Adipocyte (in vitro differentiated cells): ENCODE measurements at places on chromosomes 1 and 21.

DNA sequence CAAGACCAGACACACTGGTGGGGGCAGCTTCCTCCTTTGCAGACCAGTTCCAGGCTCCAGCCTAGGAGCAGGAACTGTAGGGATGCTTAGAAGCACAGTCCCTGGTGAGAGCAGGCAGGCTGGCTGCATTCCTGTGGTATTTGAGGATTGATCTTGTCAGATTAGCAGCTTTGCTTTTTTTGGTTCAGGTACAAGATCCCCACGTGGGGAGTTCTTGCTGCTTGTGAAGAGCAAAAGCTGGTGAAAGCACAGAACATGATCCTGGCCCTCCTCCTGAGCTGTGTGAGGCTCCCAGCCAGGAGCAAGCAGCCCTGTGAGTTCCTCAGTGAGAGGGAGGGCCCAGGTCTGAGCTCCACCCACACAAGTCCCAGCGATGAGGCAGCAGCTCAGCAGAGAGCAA is 75.3 kb upstream of the ARTN start:
- peak; percentile 92 for DNase-seq

DNA sequence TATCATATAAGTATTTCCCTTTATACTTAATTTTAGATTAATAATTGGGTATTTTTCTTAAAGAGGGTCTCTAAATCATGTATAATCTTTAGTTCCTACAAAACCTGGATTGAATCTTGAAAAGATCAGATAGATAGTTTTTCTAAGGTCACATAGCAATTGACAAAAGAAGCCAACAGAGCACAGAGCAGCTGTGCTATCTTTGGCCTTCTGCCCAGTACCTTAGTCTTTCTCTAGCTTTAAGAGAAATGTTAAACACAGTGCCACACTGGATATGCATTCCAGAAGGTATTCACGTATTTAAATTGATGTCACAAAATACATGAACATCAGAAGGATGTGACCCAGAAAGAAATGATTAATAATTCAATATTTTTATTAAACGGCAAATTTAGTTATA is 86.8 kb downstream of the C21orf91 start:
- DNase-seq: peak; percentile 36

DNA sequence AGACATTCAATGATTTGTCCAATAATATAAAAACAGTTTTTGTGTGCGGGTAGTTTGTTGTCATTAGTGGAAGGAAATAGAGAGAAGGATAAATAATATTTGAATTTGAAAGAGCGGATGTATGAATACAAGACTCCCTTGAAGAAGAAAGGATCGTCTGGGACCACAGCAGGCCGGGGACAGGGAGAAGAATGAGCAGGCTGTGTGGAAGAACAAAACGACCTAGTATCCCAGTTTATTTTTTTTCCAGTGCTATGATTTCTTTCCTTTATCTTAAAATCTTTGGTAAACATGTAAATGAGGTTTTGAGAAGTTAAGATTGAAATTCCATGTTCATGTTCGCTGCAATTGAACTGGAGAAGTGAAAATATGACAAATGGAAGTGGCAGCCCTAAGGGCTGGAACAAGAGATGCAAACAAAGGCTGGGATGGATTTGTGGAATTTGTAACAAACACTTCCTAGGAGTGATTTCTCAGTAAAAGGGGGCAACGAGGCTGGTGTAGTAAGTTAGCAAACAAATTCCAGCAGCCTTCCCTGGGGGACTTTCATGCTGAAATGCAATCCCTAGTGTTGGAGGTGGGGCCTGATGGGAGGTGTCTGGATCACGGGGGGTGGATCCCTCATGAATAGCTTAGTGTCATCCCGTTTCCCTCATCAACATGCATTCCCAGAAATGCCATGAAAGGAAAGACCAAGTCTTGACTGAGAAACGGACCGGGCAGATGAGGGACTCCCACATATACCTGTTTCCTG is 10.2 kb upstream of the IFI16 start:
- peak; percentile 87 for DNase-seq

- DNase-seq: no peak
Measured at GRCh38 chr1:40184193-40184592, 23.0 kb downstream of the RLF start.

- no peak for DNase-seq
Measured at GRCh38 chr1:113252166-113252565, 138.1 kb upstream of the MAGI3 start.

GRCh38 chr1:35808450-35809113 is 766 bp downstream of the AGO4 start:
- DNase-seq: peak; percentile 64

DNA sequence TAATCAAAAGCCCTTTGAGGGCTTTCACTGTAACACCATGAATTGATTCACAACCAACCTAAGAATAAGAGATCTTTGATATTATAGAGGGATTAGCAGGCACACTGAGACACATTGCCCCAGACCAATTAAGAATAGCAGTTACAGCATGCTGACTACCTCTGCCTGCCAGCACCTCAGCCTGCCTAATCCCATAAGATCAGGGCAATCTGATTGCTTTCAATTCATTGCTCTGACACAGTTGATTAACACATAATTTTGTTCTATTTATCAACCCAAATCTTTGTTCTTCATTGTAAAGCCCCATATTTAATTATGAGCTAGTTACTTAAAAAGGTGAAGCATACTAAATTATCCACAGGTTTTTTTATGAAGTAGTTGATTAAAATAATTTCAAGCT is 548.8 kb upstream of the ZP4 start:
- no peak for DNase-seq

GRCh38 chr1:8201331-8201861 is 116.5 kb upstream of the SLC45A1 start:
- peak; percentile 37 for DNase-seq

- DNase-seq: no peak
Measured at GRCh38 chr1:153627715-153628626, at the start of gene S100A1. S100A1 (plus strand) TSS chr1:153628434; CDS start chr1:153630522, 2,088 bp downstream.

GRCh38 chr1:6313393-6314200 is 52.7 kb upstream of the GPR153 start:
- no peak for DNase-seq

DNA sequence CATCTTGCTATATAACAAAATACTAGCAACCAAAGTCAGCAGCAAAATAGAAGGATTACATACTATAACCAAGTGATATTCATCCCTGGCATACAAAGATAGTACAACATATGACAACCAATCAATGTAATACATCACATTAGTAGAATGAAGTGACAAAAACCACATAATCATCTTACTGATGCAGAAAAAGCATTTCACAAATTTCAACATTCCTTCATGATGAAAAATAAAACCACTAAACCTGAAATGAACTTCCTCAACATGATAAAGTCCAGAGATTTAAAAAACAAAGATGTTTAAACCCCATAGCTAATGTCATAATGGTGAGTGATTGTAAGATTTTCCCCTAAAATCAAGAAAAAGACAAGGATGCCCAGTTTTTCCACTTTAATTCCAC is 18.6 kb downstream of the RO60 start:
- DNase-seq: no peak

- no peak for DNase-seq
Measured at GRCh38 chr21:42796327-42797062, 82.8 kb downstream of the WDR4 start.

- DNase-seq: peak; percentile 87
Measured at GRCh38 chr1:11719313-11720032, 16.5 kb upstream of the AGTRAP start.

DNA sequence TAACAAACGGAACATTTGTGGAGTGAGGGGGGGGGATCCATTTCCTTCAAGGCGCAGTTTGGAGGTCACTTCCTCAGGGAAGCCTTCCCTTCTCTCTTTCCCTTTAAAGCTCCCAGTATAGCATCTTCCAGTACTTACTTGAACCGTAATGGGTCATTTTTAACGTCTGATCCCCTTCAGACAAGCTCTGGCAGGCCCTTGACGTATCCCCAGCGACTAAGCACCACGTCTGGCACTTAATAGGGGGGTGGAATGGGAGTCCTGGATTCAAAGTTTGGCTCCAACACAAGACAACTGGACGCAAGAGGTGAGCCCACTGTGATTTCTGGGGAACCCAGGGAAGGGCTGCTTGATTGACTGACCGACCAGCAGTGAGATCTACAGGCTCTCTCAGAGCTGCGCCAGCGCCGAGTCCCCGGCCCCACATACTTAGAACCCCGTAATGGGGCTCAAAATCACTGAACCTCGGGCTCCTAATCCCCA is 441 bp downstream of the YARS1 start:
- peak; percentile 56 for DNase-seq

DNA sequence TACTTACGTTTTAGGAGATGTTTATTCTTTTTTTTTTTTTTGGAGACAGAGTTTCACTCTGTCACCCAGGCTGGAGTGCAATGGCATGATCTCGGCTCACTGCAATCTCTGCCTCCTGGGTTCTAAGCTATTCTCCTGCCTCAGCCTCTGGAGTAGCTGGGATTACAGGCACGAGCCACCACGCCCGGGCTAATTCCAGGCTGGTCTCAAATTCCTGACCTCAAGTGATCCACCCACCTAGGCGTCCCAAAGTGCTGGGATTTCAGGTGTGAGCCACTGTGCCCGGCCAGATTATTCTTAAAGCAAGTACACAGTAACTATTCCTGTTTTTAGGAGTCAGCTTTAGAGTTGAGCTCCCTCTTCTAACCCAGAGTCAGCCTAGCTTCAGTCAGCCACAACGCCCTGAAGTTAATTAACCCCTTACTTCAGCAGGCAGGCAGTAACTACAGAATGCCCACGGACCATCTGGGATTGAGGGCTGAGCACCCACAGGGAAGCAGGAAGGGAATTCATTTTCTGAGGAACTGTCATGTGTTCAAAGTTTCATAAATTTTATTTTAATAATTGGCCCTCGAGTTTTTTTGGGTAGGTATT is 5.3 kb upstream of the ID3 start:
- peak; percentile 25 for DNase-seq

GRCh38 chr1:19163261-19163660 is 46.8 kb downstream of the UBR4 start:
- peak; percentile 88 for DNase-seq

DNA sequence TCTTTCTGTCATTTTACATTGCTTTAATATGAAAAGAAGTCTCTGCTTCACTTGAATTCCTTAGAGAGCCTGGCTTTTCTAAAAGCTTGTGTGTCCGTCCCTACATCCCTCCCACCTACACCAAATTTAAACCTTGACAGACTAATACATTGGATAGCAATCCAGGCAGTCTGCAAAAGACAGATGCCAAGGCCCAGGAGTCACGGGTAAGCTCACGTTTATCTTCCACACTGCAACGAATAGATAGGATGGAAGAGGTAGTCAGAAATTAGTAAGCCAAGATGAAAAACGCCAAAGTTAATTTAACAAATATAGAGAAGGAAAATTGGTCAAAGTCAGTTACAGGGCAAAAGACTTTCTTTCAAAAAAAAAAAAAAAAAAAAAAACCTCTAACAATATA is 338.1 kb downstream of the SMYD3 start:
- DNase-seq: no peak

- DNase-seq: no peak
Measured at GRCh38 chr1:17067069-17067426, 13.2 kb upstream of the SDHB start.

DNA sequence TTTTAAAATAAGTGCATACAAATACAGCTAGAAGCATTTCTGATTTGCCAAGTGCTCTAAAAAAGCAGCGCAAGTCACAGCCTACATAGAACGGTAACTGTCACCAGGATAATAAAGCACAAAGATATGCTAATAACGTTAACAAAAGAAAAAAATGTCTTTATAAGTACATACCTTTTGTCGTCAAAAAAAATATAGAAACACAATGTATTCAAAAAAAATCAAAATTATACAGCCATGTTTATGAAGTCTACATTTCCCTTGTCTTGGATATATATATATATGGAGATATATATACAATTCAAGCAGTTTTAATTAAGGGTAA is 3.2 kb downstream of the IRF2BP2 start:
- DNase-seq: no peak

GRCh38 chr1:25037174-25038074 is 107.3 kb upstream of the RUNX3 start:
- DNase-seq: peak; percentile 41

GRCh38 chr1:68113966-68114365 is 63.5 kb upstream of the DIRAS3 start:
- DNase-seq: no peak

DNA sequence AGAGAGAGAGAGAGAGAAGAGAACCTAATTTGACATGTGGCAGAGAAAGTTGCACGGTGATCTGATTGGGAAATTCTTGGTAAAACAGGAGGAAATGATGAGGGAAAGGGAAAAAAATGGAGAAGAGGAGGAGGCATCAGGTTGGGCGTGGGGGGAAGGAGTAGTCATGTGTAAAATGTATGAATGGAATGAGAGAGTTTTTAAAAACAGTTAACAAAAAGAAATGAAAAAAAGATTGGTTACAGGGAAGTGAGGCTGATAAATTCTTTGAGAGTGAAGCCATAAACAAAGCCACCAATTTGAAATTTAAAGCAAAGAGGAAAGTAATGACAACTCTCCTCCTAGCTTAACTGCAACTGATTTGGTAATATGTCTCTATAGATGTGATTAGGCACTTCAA is 409.2 kb downstream of the USH2A start:
- DNase-seq: no peak

DNA sequence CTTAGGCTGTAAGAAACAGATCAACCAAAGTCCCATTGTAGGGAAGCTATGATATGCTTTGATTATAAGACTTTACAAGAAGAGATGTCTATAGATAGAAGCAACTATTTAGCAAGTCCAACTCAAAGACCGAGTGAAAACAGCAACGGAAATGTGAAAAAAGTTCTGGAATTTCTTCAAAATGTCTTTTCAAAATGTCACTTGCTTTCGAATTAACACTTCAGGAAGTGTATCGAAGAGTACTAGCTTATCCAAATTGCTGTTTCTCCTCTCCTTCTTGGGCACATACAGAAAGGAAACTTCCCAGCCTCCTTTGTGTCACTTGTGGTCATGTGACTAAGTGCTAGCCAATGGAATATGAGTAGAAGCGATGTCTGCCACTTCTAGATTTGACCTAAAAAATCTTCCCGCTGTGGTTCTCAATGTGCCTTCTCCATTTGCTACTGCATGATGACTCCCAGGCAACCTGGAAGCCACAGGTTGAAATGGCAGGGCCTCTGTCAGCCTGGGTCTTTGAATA is 89.9 kb downstream of the TSEN15 start:
- no peak for DNase-seq

DNA sequence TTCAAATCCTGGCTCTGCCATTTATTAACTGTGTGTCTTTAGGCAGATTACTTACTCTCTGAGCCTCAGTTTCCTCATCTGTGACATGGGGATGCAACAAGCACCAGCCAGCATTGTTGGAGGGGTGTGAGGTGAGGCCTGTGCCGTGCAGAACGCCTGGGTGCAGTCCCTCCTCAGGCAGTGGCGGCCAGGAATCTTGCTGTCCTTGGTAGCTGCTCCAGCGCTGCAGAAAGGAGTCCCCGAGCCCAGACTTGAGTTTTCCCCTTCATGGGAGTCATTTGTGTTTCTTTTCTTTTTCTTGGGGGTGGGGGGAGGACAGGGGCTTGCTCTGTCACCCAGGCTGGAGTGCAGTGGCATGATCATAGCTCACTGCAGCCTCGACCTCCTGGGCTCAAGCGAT is 46.6 kb downstream of the DISP3 start:
- DNase-seq: no peak

GRCh38 chr1:166705376-166706289 is 133.6 kb upstream of the POGK start:
- DNase-seq: no peak
